Mesenchymal stem cell (in vitro differentiated cells and primary cell): ENCODE measurements at places on chromosomes 4 and X.

DNA sequence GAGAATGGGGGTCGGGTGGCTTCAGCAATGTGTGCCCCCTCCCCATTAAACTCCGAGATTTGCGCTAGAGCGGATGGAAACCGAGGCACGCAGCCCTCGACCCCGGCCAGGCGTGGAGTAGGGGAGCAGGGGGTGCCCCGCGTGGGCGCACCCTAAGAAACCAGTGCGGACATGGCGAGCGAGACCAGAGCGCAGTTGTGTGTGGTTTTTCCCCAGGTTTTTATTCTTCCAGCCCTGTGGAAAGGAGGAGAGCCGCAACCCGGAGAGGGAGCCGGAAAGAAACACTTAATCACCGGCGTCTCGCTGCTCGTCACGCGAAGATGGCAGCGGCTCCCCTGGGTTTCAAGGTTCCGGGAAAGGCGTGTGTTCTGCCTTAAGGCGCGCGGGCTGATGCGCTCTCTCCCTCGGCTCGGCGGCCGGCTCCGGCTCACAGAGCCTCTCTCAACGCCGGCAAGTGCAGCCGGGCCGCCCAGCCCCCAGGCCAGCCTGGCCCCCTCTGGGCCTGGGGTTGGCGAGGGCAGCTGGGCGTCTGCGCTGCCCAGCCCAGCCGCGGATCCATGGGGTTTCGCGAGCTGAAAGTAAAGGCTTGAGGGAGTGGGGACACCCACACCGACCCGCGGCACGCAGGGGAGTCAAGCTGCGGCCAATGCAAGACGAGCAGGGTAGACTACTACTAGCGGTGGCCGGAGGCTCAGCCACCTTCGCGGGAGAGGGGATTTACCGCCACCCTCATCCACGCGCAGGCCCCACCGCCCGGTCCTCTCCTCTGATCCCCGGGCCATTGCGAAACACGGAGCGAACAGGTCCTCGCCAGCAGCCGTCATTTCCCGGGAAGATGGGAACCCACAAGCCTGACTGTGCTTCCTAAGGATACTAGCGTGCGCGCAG, 74.0 kb upstream of the BCOR start:
- DNase-seq = peak; percentile 90

GRCh38 chr4:102832667-102833066, 5.3 kb upstream of the UBE2D3 start:
- no peak for DNase-seq

- DNase-seq = no peak
These were observed 19.6 kb downstream of the SRPX2 start for GRCh38 chrX:100663642-100664041.

GRCh38 chrX:150506486-150506885, 61.9 kb upstream of the MTM1 start:
- no peak for DNase-seq

GRCh38 chrX:153865321-153865580, 20.7 kb downstream of the L1CAM start:
- DNase-seq = no peak

DNA sequence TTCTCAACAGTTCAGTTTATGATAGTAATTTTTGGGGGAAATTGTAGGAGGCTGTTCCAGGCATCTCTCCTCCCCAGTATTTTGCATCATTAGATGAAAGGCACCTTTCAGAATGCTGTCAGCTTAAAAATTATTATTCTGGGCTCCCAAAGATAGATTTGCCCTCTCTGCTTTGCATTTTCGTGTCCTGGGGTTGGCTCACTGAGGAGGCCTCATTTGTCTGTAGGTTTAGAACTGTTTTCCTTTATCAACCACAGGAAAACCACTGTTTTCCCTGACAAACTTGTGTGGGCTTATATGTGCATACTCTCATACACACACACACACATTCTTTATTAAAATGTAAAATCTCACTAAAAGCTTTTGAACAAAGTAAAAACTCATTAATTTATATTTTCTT, 197.2 kb upstream of the VCX3A start:
- no peak for DNase-seq

GRCh38 chrX:9961750-9962149, 5.4 kb upstream of the CLDN34 start:
- no peak for DNase-seq

GRCh38 chr4:177228599-177228998, 81.1 kb upstream of the NEIL3 start:
- DNase-seq = no peak

GRCh38 chrX:10235851-10236250, 79.1 kb downstream of the CLCN4 start:
- peak; percentile 71 for DNase-seq

DNA sequence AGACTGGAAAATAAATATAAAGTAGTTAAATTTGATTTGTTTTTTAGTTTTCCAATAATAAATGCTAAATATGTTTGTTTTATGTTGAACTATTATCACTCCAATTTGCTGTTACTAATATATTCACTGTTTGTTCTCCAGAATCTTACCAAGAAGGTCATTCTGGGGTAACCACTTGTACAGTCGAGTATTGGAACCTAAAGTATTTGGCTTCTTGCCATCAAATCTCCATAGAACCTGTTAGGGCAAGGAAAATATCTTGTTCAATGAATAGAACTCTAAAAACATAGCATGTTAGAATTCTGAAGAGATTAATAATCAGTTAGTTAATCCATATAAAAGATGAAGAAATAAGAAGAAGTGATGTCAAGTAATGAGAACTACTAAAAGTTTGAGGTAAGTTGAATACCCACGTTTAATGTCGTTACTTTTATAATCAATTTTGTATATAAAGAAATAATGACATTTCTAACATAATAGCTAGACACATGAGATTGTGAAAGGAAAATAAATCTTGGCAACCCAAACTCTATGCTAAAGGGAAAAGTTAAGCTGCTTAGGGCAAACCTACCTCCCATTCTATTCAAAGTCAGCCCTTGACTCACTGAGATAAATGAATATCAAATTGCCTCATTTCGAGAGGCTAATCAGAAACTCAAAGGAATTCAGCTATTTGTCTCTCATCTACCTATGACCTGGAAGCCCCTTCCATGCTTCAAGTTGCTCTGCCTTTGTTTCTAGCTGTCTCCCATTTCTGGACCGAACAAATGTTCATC, 15.3 kb downstream of the UGT2B15 start:
- no peak for DNase-seq

DNA sequence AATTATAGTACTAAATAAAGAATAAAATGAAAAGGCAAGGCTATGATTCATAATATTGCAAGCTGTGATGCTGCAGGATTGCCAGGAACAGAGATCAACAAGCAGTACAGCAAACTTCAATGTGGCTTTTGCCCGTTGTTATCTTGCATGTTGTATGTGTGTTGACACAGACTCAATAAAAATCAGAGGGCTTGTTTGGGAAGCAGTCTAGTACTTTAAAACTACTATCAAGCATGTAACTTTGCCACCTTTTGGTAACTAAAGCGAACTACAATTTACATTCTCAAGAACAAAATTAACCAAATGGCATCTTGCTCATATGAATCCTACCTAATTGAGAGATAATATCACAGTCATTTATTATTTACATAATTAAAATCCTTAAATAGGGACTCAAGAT, 79.8 kb upstream of the GPM6A start:
- DNase-seq = peak; percentile 14

DNA sequence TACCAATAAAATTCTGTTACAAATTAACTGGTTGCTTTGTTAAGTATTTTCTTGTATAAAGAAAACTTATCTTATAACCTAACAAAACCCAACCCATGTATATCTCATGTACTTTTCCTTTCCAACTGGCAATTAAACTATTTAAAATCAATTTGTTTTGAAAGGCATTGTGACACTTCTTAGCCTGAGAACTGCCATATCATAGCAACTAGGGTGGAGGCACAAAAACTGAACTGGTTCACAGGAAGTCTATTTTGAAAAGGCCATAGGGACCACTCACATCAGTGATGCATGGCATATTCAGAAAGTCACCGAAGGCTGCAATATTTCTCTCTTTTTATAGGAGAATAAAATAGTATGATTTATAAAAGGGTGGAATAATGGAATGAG, 40.5 kb upstream of the ARSJ start:
- no peak for DNase-seq

GRCh38 chr4:35189988-35190613, 1054.2 kb downstream of the ARAP2 start:
- DNase-seq = no peak
